ENCODE measurements at places on chromosomes 6 and 20.
A peak's percentile ranks its signal among the peaks of the same experiment; 100 is the strongest.

- no peak for DNase-seq
Measured at GRCh38 chr6:147095316-147095715, 108.9 kb upstream of the STXBP5 start.

DNA sequence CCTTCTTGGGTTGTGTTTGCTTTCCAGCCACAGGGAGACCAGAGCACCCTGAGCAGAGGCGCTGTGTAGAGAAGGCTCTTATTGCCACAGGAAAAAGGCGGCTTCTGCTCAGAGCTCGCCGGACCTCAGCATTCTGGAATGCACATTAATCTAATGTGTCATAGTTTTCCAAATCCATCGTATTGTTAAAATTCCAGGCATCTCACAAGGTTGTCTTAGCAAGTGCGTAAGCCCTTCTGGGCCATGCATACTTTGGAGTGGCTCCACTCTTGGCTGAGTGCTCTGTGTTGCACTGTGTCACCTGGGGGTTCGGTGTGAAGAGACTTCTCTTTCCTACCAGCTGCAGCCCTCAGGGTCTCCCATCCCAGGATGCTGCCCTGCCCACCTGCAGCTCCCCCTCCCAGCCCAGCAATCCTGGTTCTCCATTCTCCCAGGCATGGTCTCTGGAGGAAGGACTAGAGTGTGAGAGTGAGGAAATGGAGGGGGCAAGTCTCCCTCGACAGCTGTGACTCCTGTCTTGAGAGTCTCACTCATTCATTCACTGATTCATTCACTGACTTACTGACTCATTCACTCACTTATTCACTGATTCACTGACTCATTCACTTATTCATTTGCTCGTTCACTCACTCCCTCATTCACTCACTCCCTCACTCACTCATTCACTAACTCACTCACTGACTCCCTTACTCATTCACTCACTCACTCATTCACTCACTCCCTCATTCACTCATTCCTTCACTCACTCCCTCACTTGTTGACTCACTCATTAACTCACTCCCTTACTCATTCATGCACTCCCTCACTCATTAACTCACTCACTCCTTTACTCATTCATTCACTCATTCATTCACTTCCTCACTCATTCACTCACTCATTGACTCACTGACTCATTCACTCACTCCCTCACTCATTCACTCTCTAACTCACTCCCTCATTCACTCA is 83.7 kb upstream of the MPC1 start:
- DNase-seq, result no peak

DNA sequence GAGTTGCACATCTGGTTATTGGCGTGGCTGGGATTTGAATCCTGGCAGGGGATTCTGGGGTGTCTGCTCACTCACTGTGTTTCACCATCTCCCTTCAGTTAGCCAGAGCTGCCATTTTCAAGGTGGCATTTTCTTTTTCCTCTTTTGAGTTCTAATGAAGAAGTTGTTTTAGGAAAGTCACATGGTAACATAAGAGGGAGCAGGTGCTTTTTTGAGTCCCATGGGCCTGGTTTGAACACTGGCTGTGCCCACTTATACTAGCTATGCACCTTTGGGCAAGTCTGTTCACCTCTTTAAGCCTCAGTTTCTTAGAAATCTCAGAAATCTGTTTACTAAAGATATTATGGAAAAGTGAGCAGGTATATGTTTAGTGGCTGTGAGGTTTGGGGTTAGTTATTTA is 39.6 kb downstream of the ANKS1A start:
- DNase-seq, result no peak

GRCh38 chr6:69866351-69866769 is at the start of gene COL19A1:
COL19A1 (plus strand) TSS chr6:69866556; CDS start chr6:69879568, 13,012 bp downstream.
- DNase-seq, result no peak

- no peak for DNase-seq
Measured at GRCh38 chr6:161336479-161336878, 62.6 kb upstream of the AGPAT4 start.

DNA sequence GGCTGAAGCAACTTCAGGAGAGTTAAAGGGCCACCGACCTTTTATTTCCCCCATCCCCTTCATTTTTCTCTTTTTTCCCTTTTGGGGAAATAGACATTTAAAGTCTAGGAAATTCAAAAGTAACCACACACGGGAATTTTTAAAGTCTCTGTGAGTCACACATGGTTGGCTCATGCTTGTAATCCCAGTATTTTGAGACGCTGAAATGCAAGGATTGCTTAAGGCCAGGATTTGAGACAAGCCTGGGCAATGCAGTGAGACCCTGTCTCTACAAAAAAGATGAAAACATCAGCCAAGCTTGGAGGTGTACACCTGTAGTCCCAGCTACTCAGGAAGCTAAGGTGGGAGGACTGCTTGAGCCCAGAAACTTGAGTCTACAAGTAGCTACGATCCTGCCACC is 34.2 kb downstream of the KATNA1 start:
- DNase-seq, result no peak

GRCh38 chr6:139657119-139657518 is 282.7 kb upstream of the CITED2 start:
- no peak for DNase-seq

DNA sequence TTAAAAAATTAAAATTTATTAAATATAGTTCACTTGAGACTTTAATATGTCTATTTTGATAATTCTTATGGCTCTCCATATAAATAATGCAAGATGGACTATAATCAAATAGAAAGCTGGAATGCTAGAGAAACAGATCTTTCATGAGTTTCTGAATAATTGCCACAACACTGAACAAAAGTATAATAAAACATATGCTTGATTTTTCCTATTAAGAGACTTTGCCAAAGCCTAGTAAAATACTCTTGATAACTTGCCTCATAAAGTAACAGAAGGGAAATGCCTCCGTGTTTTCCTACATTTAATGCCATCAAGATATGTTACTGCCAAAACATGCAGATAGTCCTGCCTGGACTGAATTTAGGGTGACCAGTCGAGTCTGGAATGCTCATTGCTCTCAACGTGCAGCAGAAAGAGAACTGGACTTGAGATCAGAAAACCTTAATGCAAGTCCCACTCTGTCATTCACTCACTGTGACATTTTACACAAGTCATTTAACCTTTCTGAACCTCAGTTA is 153.2 kb downstream of the AIG1 start:
- DNase-seq, result no peak

DNA sequence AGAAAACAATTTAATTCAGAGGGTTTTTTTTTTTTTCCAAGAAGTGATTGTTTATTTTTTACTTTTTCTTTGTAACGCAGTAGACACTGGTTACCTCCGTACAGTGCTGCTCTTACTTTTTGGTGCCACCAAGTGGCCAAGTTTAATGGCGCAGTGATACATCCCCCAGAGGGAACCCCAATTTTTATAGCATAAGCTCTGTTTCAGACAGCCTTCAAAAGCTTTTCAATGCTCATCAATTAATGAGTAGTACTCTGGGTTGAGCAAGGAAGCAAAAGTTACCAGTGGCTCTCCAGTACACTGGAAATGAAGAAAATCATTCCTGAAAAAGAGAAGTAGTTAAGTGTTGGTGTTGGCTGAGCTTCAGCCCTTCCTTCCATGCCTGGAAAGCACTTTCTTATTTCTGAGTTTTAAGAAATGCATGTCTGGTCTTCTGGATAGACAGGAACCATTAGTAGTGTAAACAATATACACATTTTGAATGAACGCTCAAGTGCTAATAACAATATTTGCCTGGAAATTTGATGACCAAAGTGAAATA is 129.1 kb upstream of the SMLR1 start:
- DNase-seq, result no peak

DNA sequence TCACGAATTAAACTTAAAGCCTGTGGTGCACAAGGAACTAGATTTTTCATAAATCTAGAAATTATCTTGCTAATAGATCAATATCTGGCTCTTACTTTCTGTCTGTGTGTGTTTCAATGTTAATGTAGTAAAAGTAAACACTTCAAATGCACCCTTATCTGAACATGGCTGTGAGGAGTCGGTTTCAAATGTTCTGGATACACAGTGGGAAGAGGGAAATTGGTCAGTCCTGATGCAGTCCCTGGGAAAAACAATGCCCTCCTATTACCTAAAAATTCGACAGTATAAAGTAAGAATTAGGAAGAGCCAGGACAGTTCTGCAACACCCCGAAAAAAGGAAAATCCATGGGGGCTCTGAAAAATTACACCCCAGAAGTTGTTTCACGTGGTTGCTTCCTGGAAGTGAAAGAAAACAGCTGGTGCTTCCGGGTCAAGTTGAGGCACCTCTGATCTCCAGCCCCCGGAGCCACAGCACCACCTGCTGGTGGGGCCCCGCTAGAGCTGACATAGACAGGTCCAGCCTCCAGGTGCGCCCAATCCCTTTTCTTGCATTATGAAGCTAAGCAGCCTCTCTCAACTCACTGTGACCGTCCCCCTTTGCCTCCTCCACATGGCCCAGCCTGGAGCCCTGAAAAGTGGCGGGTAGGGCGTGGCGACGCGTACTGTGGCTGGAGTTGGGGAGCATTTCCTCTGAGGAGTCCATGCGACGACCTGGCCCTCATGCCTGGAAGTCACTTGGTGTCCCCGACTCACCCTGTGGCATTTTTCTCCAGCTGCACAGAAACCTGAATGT is 8.3 kb downstream of the SEMG2 start:
- peak; percentile 11 for DNase-seq

Data from CD14-positive monocyte (primary cell).